ENCODE measurements at places on chromosomes 11 and 22.
A peak's percentile ranks its signal among the peaks of the same experiment; 100 is the strongest.

GRCh38 chr22:28112548-28113043, 193.5 kb upstream of the PITPNB start:
- DNase-seq, result no peak

DNA sequence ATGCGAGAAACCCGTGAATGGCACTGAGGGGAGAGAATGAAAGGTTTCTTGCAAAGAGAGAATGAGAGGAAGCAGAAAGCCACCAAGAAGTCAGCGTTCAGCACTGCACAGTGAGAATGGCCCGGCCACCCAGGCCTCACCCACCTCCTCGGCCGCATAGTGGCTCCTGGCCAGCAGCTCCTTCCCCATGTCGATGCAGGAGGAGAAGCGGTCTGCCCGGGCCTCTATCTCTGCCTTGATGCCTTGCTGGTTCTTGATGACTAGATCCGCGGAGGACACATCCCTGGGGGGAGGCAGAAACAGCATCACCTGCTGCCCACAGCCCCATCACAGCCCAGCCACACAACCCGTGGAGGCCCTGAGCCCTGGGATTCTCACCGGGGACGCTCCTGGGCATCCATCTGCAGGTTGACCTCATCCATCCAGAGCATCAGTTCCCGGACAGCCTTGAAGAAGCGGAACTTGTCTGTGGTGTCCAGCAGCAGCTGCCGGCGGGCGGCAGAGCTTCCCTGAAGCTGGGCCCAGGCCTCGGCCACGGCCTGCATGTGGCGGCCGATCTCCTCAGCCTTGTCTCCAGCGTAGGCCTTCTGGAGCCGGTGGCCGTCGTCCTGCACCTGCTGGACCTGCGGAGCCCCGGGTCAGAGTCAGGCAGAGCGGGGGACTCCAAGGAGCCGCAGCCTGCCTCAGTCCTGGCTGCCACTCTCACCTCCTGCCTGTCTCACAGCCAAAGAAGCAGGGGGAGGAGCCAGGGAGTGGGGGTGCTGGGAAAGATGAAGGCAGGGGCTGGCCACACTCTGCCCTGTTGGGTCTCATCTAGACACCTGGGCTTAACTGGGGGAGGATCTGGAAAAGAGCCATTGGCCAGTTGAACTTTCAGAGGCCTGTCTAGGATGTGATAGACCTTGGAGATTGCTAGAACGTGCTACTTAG, 12.2 kb upstream of the RBM4B start:
- no peak for DNase-seq

DNA sequence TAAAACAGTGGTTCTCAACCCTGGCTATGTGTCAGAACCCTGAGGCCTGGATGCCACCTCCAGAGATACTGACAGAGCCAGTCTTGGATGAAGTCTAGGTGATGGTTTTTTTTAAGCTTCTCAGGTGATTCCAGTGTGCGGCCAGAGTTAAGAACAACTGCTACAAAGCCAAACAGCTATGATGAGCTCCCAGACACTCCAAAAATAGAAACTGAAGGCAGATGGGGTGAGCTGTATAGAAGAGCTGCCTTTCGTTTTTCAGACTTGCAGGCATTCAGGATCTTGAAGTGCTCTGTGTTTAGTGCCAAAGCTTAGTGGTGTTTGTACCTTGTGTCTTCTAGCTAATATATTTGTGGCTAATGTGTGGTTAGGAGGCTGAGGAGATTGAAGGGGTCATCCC, 14.2 kb downstream of the SCUBE2 start:
- no peak for DNase-seq

- no peak for DNase-seq
These were observed 35.0 kb upstream of the RASD2 start for GRCh38 chr22:35505399-35506258.

DNA sequence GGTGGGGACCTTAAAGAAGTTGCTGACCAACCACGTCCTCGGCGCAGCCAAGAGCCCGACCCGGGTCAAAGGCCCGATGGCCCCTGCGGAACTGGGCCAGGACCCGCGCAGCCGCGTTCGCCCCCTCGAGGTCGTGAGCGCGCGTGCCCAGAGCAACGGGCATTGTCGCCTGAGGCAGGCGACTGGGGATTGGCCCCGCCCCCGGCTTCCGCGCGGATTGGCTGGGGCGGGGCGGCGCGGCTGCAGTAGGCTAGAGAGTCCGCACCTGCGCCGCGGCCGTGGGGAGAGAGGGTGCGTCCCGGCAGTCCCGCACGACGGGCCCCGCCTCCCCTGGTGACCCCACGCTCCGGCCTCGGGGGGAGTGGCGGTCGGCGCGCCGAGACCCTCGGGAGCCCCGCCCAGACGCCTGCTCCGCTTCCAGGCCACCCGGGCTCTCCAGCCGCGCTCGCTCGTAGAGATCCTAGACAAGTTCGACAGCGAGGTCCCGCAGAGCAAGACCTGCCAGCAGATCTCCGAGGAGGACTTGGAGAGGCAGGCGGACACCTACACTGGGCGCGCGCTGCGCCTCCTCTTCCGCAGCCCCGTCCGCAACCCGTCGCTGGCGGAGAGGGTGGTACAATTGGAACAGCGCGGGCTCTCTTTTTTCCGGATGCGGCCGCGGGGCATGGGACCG, 8.3 kb upstream of the PPIL2 start:
- DNase-seq, result peak; percentile 87

DNA sequence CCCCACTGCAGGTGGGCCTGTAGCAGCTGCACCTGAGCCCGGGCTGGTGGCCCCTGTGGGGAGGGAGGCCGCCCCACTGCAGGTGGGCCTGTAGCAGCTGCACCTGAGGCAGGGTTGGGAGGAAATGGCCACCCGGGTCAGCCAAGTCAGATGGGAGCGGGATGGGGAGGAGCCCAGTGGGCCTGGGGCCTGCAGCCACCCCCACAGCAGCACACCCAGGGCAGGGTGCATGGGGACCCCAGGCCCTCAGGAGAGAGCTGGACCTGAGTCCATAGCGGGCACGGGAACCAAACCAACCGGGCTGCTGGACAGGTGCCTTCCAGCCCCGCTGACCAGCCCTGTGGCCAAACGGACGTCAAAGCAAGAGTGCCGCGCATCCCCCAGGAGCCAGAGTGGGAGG, 61.7 kb downstream of the BRD1 start:
- DNase-seq, result no peak

GRCh38 chr22:46788441-46789172, 26.2 kb downstream of the TBC1D22A start:
- no peak for DNase-seq

DNA sequence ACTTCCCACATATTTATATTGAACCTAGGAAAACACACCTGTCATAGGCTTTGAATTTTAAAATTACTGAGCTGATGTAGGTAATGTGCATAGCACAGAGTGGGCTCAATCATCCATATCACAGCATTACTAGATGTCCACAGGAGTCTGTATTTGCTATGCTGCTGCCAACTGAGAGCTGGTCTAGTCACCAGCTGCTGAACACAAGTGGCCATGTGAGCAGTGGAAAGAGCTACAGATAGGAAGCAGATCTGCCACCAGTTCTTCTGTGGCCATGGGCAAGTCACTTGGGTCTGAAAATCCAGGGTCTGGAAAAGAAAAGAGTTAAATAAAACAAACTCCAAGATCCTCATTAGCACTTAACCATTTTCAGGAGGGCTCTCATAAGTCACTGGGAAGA, 91.8 kb downstream of the APIP start:
- no peak for DNase-seq

DNA sequence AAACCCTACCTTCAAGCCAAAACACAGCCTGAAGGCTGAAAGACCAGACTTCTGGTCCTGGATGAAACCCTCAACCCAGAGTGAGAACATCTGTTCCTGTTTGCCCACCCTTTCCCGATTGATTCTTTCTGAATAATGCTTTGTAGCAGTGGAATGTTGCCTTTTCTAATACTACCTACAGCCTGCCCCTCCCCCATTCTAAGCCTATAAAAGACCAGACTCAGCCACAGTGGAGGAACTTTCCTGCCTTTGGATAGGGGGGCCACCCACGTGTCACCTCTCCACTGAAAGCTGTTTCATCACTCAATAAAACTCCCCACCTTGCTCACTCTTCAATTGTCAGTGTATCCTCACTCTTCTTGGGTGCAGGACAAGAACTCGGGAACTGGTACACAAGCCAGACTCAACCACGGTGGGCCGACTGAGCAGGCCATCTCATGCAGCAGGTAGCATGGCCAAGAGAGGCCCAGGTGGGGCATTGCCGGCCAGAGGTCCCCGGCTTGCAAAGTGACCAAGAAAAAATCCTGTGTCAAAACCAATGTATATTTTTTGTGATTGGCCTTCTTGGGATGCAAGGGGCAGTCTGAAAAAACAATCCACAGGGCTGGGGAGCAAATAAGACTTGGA, 6.6 kb upstream of the APOL6 start:
- DNase-seq, result no peak

DNA sequence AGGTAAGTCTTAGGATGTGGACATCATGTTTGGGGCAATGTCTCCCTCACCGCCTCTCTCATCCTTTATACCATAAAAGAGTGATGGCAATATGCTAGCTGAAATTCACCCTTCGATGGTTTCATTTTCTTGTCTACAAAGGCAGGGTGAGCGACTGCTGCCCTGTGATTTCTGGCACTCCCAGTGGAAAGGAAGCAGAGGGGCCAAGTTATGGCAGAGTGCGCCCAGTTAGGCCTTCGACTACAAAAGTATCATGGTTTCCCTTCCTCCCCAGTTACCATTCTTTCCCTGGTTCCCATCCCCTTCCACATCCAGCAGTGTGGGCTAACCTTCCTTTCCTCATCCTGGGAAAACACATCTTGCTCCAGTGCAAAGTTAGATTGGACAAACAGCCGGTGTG, 43.8 kb downstream of the SNX19 start:
- DNase-seq, result no peak

- DNase-seq, result no peak
These were observed 74.1 kb upstream of the CHRM4 start for GRCh38 chr11:46465683-46466082.

- DNase-seq, result no peak
These were observed 6.9 kb downstream of the RAB3IL1 start for GRCh38 chr11:61910187-61911127.

- no peak for DNase-seq
These were observed 77.7 kb downstream of the FAM76B start for GRCh38 chr11:95711945-95712221.

- DNase-seq, result no peak
These were observed 2.6 kb upstream of the CHKB start for GRCh38 chr22:50585238-50585637.

DNA sequence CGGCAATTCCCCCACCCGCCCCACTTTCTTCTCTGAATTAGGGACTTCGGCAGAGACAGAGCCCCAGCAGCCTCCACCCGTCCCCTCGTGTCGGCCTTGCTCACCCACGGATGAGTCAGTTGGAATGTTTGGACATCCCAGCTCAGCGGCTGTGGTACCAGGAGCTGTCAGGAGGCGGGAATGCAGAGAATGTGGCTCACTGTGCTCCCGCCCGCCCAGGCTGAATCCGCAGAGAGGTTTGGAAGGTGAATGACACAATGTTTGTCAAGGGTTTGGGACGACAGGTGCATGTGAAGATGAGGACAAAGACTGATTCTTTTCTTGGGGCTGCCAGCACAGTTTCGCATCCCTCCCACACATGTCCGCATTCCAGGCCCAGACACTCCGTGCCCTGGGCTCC, 39.6 kb downstream of the LIF start:
- DNase-seq, result no peak

DNA sequence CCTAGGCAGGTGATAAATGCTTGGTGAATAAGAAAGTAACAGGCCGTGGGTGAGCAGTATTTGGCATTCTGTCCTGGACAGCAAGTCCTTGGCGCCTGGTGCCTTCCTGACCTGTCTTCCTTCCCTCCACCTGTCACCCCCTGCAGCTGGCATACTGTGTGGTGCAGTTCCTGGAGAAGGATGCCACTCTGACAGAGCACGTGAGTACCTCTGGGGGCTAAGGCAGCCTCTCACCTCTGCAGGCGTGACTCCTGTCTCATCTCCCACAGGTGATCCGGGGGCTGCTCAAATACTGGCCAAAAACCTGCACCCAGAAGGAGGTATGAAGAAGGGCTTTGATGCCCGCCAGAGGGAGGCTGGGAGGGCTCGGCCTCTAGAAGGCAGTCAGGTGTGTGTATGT, 4.4 kb downstream of the GPHA2 start:
- no peak for DNase-seq

DNA sequence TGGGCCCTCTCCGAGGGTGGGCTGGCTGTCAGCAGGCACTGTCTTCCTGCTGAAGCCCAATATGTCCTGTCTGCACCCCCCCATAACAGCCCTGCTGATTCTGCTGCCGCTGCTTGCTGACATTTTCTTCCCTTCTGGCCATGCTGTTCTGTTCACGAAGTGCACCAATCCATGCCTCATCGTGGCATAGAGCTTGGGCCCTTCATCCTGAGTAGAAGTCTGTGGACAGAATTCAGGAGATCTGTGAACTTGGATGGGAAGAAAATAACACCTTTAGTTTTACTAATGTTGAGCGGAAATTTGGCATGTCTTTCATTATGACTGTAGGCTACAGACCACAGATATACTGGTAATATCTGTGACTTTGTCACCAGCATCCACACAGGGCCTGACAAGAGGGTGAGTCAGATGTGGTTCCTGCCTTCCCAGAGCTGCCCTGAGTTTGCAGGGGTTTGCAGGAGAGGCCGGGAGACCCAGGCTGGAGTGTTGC, 14.1 kb upstream of the KIAA0930 start:
- no peak for DNase-seq

GRCh38 chr11:132353255-132353654, 982.8 kb downstream of the NTM start:
- DNase-seq, result no peak

DNA sequence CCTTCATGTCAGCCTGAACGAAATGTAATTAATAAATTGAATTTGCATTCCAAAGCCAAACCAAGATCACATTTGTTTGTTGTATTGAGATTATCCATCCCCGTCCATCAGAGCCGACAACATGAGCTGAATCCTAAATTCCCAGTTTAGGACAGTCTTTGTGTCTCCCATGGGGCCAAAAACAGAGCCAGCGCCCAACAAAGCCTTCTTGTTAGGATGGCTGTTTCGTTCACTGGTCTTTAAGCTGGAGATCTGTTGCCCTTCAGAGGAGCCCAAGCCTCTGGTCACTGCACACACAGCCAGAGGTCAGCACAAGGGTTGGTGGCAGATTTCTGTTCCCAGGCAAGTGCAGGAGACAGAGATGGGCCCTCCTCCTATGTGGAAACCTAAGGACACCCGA, 25.8 kb downstream of the DSCAML1 start:
- no peak for DNase-seq

GRCh38 chr22:23144932-23145877, at the start of gene RAB36:
TSS of gene RAB36 (plus strand) at chr22:23145477. CDS start at chr22:23146617, 1,140 bp downstream.
- DNase-seq, result peak; percentile 87

- DNase-seq, result no peak
These were observed 21.6 kb downstream of the NNMT start for GRCh38 chr11:114317787-114318137.

DNA sequence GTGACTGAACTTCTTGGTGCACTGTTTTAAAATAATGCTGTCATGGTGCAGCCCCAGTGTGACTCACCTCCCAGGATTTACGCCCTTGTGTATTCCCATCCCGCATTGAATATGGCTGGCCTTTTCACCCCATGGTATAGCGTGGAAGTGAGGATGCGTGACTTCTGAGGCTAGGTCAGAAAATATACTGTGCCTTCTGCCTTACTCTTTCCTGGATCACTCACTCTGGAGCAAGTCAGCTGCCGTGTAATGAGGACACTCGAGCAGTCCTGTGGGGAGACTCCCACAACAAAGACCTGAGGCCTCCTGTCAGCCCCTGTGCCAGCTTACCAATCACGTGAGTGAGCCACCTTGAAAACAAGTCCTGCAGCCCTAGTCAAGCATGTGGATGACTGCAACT, 471.9 kb upstream of the KIRREL3 start:
- DNase-seq, result no peak

GRCh38 chr11:47524291-47524874, 28.5 kb downstream of the CELF1 start:
- no peak for DNase-seq
